ENCODE measurements at places on chromosomes 1 and 21. TPM values are rescaled to one million over a fixed set of nuclear protein-coding genes. Genes with fewer than 3 reads are reported as not detected.

GRCh38 chr1:81114191-81114590 is 686.5 kb upstream of the ADGRL2 start:
- DNase-seq, result no peak
- H3K27me3 ChIP-seq, result no peaks in the 10 kb centered on the region
- H3K36me3 ChIP-seq, result no peaks in the 10 kb centered on the region
- no peak overlapping the region for H3K27ac ChIP-seq
- H3K4me1 ChIP-seq, result no peaks in the 10 kb centered on the region

- no peaks in the 10 kb centered on the region for H3K27me3 ChIP-seq
- no peak for DNase-seq
- H3K4me1 ChIP-seq, result no peaks in the 10 kb centered on the region
- H3K27ac ChIP-seq, result no peak overlapping the region
- no peaks in the 10 kb centered on the region for H3K36me3 ChIP-seq
These were observed 661.3 kb upstream of the USP24 start for GRCh38 chr1:55876276-55877060.

- no peak for DNase-seq
- H3K27ac ChIP-seq, result no peak overlapping the region
- peaks cover 8% of the 10 kb centered on the region for H3K4me1 ChIP-seq
These were observed 45.0 kb downstream of the NEK2 start for GRCh38 chr1:211630236-211631081.

DNA sequence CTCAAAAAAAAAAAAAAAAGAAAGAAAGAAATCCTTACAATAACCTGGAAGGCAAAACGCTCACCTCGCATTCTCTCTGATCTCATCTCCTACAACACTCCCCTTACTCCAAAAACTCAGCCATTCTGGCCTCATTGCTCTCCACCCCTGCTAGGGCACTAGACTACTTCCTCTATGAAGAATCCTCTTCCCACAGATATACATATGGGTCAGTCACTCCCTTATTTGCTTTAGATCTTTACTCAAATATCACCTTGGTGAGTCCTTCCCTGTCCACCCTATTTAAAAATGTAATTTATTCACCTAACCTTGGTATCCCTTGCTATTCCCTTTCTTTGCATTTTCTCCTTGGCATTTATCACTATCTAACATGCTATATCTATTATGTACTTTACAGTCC is 24.6 kb upstream of the KIF1B start:
- H3K36me3 ChIP-seq, result no peaks in the 10 kb centered on the region
- H3K27ac ChIP-seq, result no peak overlapping the region
- H3K4me3 ChIP-seq, result no peak overlapping the region
- DNase-seq, result peak; percentile 39
- H3K4me1 ChIP-seq, result no peaks in the 10 kb centered on the region

GRCh38 chr1:164611754-164612642 is 53.0 kb downstream of the PBX1 start:
- peak overlapping the region; percentile 8 for H3K4me3 ChIP-seq
- H3K27me3 ChIP-seq, result no peaks in the 10 kb centered on the region
- no peaks in the 10 kb centered on the region for H3K36me3 ChIP-seq
- DNase-seq, result peak; percentile 93

GRCh38 chr1:4468804-4469514 is 185.4 kb upstream of the AJAP1 start:
- H3K27me3 ChIP-seq, result peaks cover 28% of the 10 kb centered on the region
- H3K4me1 ChIP-seq, result no peaks in the 10 kb centered on the region
- H3K4me3 ChIP-seq, result no peak overlapping the region
- no peak for DNase-seq
- no peaks in the 10 kb centered on the region for H3K36me3 ChIP-seq

DNA sequence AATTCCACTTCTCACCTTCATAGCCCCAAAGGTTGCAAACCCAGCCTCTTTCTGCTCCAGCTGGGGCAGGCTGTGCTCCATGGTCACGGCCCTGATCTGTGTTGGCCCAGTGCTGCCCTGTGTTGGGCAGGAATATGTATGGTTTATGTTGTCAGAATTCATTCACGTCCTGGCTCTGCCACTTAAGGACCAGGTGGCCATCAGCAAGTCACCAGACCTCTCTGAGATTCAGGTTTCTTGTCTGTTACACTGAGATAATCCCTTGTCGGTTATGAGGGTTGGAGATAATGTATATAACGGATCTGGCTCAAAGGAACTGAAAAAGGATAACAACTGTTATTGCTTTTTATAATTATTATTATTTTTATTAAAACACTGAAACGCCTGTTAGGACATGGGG is 39.1 kb upstream of the SELENON start:
- H3K27ac ChIP-seq, result no peak overlapping the region
- no peaks in the 10 kb centered on the region for H3K36me3 ChIP-seq

DNA sequence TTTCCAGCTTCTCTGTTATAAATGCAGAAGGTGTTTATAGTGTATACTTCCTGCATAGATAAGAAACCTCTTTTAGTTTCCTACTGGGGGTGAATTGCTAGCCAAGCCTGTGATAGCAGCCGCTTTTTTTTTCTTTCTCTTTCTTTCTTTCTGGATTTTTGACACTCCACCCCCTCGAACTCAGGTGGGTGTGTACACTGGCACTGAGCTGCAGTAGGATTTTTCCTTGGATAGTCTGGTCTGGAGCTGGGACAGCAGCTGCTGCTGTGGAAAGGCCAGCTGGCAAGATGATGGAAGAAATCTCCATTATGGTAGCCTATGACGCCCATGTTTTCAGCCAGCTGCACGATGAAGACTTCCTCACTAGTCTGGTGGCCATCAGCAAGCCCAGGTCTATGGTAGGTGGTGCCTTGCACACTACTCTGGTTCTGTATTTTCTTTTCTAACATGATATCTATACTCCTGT is 122.5 kb upstream of the CACYBP start:
- no peak overlapping the region for H3K4me3 ChIP-seq
- no peak for DNase-seq
- H3K27ac ChIP-seq, result no peak overlapping the region
- no peaks in the 10 kb centered on the region for H3K27me3 ChIP-seq

- no peaks in the 10 kb centered on the region for H3K4me1 ChIP-seq
- H3K27me3 ChIP-seq, result no peaks in the 10 kb centered on the region
- no peak overlapping the region for H3K27ac ChIP-seq
- DNase-seq, result no peak
- no peak overlapping the region for H3K4me3 ChIP-seq
These were observed 115.9 kb upstream of the IVNS1ABP start for GRCh38 chr1:185432948-185433347.

DNA sequence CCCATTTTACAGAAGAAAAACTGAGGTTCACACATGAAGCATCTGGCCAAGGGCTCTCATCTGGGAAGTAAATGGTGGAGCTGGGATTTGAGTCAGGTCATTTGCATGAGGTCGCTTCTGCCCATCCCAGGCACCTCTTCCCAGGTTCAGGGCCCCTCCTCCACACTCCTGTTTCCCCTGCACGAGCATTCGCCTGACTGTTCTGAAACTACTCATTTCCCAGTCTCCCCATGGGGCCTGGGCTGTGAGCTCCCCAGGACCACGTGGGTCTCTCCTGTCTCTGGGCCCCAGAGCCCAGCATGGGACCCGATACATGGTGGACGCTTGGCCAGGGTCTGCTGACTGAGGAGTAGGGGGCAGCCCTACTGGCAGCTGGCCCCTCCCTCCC is 360.8 kb downstream of the MATN1 start:
- H3K27ac ChIP-seq, result no peak overlapping the region
- no peaks in the 10 kb centered on the region for H3K36me3 ChIP-seq
- DNase-seq, result no peak
- no peak overlapping the region for H3K4me3 ChIP-seq
- no peaks in the 10 kb centered on the region for H3K4me1 ChIP-seq
- H3K27me3 ChIP-seq, result peaks cover 4% of the 10 kb centered on the region

DNA sequence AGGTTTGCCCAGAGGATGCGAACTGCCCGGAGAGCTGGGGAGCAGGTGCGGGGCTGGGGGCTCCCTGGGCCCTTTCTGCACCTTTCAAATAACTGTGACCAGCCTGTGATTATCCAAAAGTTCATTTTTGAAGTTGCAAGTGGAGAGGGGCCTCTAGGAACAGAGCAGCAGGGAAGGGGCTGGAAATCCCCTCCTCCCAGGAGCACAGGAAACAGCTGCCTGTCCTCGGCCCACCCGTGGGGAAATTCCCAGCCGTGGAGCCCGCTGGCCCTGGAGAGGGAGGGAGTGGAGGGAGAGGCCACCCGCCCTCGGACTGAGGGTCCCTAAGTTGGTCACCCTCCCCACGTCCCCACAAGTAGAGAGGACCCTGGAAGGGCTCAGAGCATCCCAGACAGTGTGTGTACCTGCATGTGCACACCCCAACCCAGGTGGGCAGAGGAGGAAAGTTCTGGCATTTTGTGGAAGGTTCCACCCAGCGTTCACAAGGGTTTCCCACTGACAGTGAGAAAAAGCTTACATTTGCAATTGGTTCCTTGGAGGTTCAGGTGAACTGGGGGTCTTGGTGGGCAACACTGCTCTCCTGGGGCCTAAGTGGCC is 1.2 kb upstream of the TNFRSF4 start:
- no peaks in the 10 kb centered on the region for H3K4me1 ChIP-seq
- no peak overlapping the region for H3K4me3 ChIP-seq
- no peak overlapping the region for H3K27ac ChIP-seq
- H3K36me3 ChIP-seq, result peaks cover 21% of the 10 kb centered on the region
- H3K27me3 ChIP-seq, result no peaks in the 10 kb centered on the region

DNA sequence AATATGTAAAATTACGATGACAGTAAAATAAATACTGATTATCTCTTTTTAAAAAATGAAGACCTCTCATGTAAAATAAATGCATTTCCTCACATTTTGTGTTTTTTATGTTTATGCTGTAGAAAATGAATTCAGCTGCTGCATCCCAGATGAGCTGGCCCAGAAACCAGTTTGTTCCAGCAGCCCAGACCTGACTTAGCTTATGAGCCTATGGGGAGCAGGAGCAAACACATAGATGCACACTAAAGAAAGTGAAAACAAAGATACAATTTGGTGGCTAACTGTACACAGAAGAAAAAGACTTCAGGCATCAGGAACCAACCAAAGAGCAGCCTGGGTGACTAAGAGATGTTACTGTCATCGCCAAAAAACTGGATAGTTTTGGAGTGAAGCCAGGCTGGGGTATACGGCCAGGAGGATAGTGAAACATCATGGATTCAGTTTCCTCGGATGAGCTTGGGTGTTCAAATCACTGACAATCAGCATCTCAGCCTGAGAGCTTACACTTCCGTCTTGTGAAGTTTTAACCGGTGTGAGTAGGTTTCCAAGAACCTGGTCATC is 113.9 kb upstream of the BACE2 start:
- H3K36me3 ChIP-seq, result no peaks in the 10 kb centered on the region
- no peak overlapping the region for H3K27ac ChIP-seq

GRCh38 chr1:160098852-160099561 is 588 bp upstream of the IGSF8 start:
- 0 out of 2 replicates have a peak overlapping the region, but pooled peaks have one; percentile 10 for H3K27ac ChIP-seq
- peaks cover 31% of the 10 kb centered on the region for H3K4me1 ChIP-seq
- H3K27me3 ChIP-seq, result no peaks in the 10 kb centered on the region
- peak; percentile 96 for DNase-seq
- H3K4me3 ChIP-seq, result peak overlapping the region; percentile 77

- peaks cover 18% of the 10 kb centered on the region for H3K27me3 ChIP-seq
- DNase-seq, result no peak
- peaks cover 4% of the 10 kb centered on the region for H3K4me1 ChIP-seq
- H3K4me3 ChIP-seq, result no peak overlapping the region
- H3K27ac ChIP-seq, result no peak overlapping the region
- H3K36me3 ChIP-seq, result no peaks in the 10 kb centered on the region
These were observed 27.5 kb upstream of the TMEM52 start for GRCh38 chr1:1946540-1946939.

DNA sequence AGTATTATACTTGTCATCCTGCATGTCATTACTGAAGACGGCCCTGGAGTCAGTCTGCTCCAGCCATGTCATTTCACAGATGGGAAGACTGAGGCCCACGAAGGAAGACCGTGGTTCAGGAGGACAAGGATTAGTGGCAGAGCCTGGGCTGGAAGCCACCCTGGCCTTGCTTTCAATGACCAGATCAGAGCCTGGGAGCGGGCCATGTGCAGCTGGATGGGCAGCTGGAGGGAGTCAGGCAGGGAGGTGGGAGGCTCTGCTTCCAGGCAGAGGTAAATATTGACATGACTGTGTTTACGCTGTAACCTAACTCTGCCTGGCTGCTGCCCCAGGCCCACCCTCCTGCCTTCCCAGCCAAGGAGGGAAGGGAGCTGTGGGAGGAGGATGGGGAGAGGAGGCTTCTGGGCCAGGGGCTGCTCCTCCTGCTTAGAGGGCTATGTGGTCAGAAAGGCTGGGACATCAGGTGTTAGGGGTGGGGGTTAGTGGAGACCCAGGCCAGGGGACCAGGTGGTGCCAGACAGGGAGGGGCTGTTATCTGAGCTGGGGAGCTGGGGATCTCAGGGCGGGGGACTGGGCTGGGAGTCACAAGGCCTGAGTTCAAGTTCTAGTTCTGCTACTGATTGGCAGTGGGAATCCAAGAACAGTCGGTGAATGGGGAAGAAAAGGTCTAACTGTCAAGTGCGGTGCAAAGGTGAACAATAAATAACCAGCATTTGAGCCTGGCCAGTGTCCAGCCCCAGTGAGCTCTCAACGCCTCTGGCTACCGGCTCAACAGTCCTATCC is 48.5 kb upstream of the ECE1 start:
- H3K27me3 ChIP-seq, result no peaks in the 10 kb centered on the region
- no peaks in the 10 kb centered on the region for H3K36me3 ChIP-seq
- DNase-seq, result peak; percentile 87

DNA sequence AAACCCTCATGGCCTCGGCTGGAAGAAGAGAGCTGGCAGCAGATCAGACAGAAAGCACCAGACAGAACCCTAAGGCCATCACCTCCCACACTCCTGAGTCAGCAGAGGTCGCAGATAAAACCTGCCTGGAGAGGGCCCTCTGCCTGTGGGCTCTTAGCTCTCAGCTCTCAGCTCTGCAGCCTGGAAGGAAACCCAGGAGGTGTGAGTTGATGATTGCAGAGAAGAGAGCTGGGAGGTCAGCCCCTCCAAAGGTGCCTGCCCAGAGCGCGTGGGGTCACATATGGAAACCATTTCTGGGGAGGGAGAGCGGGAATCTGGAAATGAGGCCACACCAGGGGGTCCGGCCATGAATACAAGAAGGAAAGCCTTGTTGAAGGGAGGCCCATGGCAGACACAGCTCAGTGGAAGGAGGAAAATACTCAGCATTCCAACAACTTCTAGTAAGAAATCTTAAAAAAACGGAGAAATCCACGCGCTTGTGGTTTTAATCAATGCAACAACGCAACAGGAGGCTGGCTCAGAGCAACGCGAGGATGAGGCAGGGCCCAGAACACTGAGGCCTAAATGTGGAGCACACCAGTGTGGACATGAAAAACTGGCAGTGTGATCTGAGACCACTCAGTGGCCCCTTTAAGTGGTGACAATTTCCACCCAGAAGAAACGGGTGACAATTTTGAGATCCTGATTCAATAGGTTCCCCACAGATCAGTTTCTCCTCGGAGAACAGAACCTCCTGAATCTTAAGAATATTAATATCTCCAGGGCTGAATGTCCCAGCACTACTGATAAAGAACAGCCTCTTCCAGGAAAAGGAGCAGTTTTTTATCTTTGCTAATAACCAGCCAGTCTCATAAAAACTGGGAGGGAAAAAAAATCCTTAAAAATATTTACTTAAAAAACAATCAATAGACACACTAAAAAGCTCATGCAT is 45.7 kb downstream of the PSMG1 start:
- peak; percentile 35 for DNase-seq
- H3K27me3 ChIP-seq, result no peaks in the 10 kb centered on the region
- H3K27ac ChIP-seq, result peak overlapping the region; percentile 15
- H3K4me1 ChIP-seq, result peaks cover 17% of the 10 kb centered on the region

Gene C4BPB
- total RNA-seq, result not detected

Gene VTCN1
- 0.12 TPM for total RNA-seq

Gene LRRC8C
- 3.4 TPM for total RNA-seq

Gene DNASE2B
- not detected for total RNA-seq

Gene SH3BGR
- 0.40 TPM for total RNA-seq

Gene WDR64
- not detected for total RNA-seq

Gene RNF220
- 100 TPM for total RNA-seq

Gene CD244
- total RNA-seq, result not detected

Gene GSTM5
- total RNA-seq, result not detected

Gene OR2L2
- total RNA-seq, result not detected

Gene PLA2G2D
- not detected for total RNA-seq

Gene UBASH3A
- total RNA-seq, result 1.0 TPM

Gene LCE3D
- total RNA-seq, result not detected
